ENCODE measurements at places on chromosomes 2 and 18.
A peak's percentile ranks its signal among the peaks of the same experiment; 100 is the strongest.

- no peak for DNase-seq
Measured at GRCh38 chr18:31626409-31626808, 34.7 kb downstream of the TTR start.

- DNase-seq: no peak
Measured at GRCh38 chr2:198546122-198546521, 741.7 kb downstream of the PLCL1 start.

- no peak for DNase-seq
Measured at GRCh38 chr18:64137914-64138313, 11.0 kb downstream of the LINC00305 start.

GRCh38 chr2:69168950-69169654 lies 156.1 kb downstream of the ANTXR1 start:
- no peak for DNase-seq

DNA sequence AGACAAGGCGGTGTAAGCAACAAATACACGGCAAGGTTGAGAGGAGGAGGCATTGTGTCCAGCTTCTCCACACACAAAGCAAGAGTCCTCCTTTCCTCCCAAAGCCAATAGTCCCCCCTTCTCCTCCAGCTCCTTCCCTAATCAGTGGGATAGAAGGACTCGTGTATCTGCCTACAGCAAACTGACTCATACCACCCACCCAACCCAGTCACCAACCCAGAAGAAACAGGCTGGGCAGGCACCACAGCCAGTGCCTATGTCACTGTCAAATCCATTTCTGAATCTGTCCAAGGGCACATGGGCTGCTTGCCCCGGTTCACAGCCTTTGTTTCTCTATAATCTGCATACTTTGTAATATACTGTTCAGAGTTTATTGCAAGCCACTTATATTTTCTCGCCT lies 19.2 kb upstream of the NMS start:
- DNase-seq: no peak

- no peak for DNase-seq
Measured at GRCh38 chr2:14459786-14460325, 172.7 kb upstream of the LRATD1 start.

DNA sequence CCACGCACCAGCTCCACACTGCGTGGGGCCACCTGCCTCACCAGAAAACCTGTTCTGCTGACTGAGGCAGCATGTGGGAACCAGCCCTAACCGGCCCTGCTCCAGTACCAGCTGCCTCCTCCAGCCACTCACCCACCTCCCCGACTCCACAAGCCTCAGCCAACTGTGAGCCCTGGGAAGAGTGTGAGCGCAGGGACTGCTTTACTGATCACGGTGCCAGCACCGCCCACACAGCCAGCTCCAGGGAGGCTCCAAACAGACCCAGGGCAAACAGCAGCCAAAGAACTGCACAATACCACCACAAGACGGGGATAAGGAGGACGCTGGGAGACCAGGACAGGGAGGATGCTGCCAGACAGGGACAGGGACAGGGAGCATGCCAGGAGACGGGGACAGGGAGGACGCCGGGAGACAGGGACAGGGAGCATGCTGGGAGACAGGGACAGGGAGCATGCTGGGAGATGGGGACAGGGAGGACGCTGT lies 28.4 kb downstream of the EIPR1 start:
- no peak for DNase-seq

DNA sequence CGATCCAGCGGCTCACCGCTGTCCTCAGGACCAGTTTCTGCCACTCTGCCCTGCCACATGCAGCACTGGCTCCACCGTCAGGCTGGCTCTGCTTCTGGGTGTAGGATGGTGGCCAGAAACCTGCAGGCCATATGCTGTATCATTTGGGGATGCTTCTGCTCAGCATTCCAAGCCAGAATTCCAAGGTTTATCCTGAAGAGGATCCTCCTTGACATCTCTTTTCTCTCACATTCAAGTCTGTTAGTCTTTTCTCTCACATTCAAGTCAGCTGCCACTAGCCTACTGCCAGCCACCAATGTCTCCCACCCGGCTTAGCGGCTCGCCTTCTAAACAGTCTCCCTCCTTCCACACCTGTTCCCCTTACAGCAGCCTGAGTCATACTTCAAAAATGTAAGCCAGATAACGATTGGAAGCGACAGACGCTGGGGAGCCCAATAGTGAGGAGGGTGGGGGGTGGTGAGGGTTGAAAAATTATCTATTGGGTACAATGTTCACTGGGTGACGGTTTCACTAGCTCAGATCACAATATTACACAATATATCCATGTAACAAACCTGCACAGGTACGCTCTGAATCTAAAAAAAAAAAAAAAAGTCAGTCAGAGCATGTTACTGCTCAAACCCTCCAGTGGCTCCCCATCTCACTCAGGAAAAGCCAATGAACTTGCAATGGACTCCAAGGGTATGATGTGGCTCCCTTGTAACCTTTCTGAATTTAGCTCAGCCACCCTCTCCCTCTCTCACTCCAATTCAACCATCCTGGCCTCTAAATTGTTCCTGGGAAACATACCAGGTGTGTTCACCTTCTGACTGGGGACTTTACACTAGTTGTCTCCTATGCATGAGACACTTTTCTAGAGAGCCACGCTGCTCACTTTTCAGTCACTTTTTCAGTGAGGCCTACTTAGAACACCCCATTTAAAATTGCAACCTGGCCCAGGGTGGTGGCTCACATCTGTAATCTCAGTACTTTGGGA lies 38.8 kb upstream of the SP3 start:
- DNase-seq: no peak

GRCh38 chr18:7918701-7919100 lies 351.6 kb downstream of the PTPRM start:
- DNase-seq: no peak

- no peak for DNase-seq
Measured at GRCh38 chr2:152120430-152120829, 21.6 kb upstream of the CACNB4 start.

DNA sequence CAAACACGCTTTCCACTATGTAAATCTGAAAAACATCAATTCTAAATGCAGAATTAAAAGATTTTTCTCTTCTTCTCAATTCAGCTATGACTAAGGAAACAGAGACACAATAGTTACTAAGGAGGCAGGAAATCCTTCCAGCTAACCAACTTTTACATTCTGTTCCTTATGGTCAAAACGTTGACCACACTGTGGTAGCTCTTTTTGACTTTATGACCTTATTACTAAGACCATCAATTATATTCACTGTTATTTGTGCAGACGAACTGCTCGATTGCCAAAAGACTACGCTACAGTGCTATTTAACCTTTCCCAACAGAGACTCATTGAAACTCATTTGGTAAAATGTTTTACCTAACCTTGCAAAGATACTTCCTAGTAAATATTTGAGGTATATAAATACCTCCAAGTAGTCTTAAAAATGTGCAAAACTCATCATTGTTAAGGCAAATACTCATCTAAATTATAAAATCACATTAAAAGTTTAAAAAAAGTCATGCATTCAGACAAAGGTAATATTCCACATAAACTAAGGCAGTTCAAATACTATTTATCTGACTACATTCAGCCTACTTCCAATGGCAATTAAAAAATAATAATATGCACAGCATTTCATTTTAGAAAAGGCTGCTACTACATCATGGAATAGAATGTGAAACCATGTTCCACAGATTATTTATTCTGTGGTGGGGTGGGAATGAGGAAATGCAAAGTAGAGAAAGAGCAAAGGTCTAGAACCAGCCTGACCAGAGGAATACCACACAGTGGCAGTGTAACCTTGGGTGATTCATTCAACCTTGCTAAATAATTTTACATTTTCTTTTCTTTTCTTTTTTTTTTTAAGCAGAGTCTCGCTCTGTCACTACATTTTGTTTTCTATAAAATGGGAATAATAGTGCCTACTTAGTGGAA lies 139.9 kb downstream of the THADA start:
- DNase-seq: peak; percentile 14

GRCh38 chr2:23566241-23567142 lies 181.5 kb downstream of the KLHL29 start:
- peak; percentile 54 for DNase-seq

DNA sequence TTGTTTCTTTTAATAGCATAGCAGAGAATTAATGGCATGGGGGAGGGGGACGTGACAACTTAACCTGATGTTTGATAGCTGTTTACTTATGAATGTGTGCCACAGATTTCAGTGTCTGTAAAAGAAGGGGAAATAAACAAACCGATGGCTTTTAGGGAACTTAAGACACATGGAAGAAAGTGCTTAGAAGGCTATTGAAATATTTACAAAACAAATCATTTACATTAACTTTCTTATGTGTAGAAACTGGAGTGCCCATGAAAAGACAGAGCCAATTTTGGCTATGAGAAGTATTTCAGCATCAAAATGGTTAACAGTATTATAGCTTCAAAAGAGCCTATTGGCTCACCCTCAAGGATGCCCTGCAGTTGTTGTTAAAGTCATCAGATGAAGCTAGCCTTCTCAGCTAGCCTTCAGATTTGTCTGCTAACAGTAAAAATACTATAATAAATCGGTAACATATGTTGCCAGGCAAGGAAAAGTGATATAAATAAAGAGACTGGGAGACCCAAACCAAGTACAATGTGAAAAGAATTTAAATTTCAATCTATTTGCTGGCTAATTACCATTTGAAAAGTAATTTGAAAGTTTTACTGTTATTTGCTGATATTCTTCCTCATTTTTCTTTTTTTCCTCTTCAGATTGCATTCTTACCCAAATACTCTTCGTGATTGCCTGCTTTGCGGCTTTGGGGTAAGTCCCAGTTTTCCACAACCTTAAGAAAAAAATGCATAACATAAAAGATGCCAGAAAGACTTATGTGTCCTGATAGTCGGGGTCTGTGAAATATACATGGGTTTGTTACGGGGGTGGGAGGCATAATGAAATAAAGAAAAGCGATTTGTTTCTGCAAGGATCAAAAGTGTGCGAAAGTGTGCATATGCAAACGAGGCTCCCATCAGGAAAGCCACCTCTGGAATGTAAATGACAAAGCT lies 256.4 kb downstream of the MEIS1 start:
- DNase-seq: no peak

DNA sequence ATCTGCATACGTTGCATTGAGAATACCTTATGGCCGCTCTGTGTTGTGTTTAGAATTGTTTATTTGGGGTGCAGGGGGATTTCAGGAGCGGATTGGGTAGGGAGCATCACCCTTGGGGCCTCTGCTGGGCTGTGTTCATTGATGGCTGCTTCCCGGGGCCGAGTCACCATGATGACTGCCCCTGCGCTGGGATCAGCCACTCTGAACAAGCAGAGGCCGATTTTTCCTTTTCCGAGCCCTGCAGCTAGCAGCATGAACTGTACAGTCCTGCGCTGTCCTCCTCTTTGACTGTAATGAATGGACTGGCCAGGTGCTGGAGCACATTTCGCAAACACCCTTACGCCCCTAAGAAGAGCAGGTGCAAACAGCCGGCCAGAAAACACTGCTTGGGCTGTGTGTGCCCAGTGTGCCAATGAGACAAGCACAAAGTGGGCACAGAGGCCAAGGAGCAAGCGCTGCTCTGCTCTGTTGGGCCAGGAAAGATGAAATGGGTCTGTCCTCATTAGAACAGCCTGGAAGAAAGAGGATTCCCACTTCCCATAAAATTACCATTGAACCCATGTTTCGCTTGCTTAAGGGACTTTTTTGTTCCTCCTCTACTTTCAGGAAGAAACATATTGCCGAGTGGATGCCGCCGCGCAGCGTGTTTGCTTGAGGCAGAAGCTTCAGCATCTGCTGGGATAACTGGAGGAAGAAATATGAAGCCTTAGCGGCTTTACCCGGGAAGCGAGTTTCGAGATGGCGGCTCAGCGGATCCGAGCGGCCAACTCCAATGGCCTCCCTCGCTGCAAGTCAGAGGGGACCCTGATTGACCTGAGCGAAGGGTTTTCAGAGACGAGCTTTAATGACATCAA lies 82.7 kb downstream of the SH3BP4 start:
- no peak for DNase-seq

GRCh38 chr2:9565436-9566153 lies 10.0 kb upstream of the ADAM17 start:
- peak; percentile 91 for DNase-seq

DNA sequence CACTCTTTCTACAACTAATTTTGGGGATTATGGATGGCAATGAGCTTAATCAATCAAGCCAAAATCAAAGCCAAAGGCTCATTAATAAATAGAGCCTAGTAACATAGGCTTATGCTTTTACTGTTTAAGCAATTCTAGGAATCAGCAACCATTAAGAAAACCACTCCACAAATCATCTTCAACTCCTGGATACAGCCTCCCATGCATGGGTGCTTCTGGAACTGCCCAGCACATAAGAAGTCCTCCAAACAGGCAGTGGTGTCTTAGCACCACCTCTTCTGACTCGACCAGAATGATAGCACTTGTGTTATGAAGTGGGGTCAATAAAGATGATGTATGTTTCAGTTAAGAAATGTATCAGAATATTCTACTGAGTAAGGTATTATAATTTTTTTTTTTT lies 104.4 kb upstream of the SERPINE2 start:
- no peak for DNase-seq

Data from AG08395 (cell line).